ENCODE measurements at places on chromosomes 11 and 22. TPM values are rescaled to one million over a fixed set of nuclear protein-coding genes. Genes with fewer than 3 reads are reported as not detected.

GRCh38 chr11:118200901-118201680 is 23.7 kb downstream of the JAML start:
- no peak overlapping the region for H3K4me3 ChIP-seq
- no peak for DNase-seq
- no peaks in the 10 kb centered on the region for H3K4me1 ChIP-seq
- no peak overlapping the region for H3K27ac ChIP-seq

DNA sequence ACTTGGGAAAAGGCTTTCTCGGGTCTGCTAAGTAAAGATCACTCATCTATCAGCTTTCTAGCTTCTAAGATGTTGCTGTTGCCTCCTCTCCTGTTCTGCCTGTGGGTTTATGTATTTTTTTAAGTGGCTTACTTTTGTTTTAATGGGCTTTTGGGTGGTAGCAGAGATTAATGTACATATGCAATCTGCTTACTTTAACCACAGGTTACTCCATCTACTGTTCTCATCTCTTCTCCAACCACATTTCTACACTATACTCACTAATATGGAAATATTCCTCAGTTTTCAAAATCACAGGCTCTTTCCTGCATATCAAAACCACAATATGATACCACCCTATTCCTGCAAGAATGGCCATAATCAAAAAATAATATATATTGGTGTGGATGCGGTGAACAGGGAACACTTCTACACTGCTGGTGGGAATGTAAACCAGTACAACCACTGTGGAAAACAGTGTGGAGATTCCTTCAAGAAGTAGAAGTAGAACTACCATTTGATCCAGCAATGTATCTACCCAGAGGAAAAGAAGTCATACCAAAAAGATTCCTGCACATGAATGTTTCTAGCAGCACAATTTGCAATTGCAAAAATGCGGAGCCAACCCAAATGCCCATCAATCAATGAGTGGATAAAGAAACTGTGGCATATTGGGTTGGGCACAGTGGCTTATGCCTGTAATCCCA is 288.8 kb downstream of the SWAP70 start:
- DNase-seq = no peak
- no peak overlapping the region for H3K4me3 ChIP-seq
- H3K4me1 ChIP-seq = no peaks in the 10 kb centered on the region
- no peaks in the 10 kb centered on the region for H3K27me3 ChIP-seq
- H3K27ac ChIP-seq = no peak overlapping the region

GRCh38 chr11:75328426-75329277 is 22.8 kb downstream of the ARRB1 start:
- no peaks in the 10 kb centered on the region for H3K27me3 ChIP-seq
- no peak overlapping the region for H3K27ac ChIP-seq
- H3K4me3 ChIP-seq = no peak overlapping the region
- H3K4me1 ChIP-seq = no peaks in the 10 kb centered on the region
- H3K36me3 ChIP-seq = no peaks in the 10 kb centered on the region
- DNase-seq = peak; percentile 85

GRCh38 chr11:44923115-44923514 is 27.6 kb downstream of the TP53I11 start:
- H3K4me3 ChIP-seq = no peak overlapping the region
- no peaks in the 10 kb centered on the region for H3K4me1 ChIP-seq
- no peak overlapping the region for H3K27ac ChIP-seq
- H3K36me3 ChIP-seq = no peaks in the 10 kb centered on the region

GRCh38 chr22:45987136-45987861 is 10.3 kb upstream of the WNT7B start:
- no peaks in the 10 kb centered on the region for H3K27me3 ChIP-seq
- no peak for DNase-seq
- no peaks in the 10 kb centered on the region for H3K4me1 ChIP-seq
- H3K27ac ChIP-seq = no peak overlapping the region
- no peaks in the 10 kb centered on the region for H3K36me3 ChIP-seq

GRCh38 chr11:103228807-103229206 is 119.6 kb downstream of the DYNC2H1 start:
- no peaks in the 10 kb centered on the region for H3K27me3 ChIP-seq
- H3K27ac ChIP-seq = no peak overlapping the region
- H3K4me3 ChIP-seq = no peak overlapping the region
- no peak for DNase-seq
- H3K36me3 ChIP-seq = no peaks in the 10 kb centered on the region

- peaks cover 5% of the 10 kb centered on the region for H3K36me3 ChIP-seq
- peak overlapping the region; percentile 50 for H3K27ac ChIP-seq
- no peak for DNase-seq
- peak overlapping the region; percentile 80 for H3K4me3 ChIP-seq
- H3K4me1 ChIP-seq = no peaks in the 10 kb centered on the region
These were observed 451 bp downstream of the FHIP1B start for GRCh38 chr11:6233984-6234386.

- no peaks in the 10 kb centered on the region for H3K36me3 ChIP-seq
- no peaks in the 10 kb centered on the region for H3K27me3 ChIP-seq
- H3K4me3 ChIP-seq = no peak overlapping the region
- DNase-seq = no peak
- H3K4me1 ChIP-seq = no peaks in the 10 kb centered on the region
These were observed 1.4 kb downstream of the CCDC134 start for GRCh38 chr22:41801886-41802285.

DNA sequence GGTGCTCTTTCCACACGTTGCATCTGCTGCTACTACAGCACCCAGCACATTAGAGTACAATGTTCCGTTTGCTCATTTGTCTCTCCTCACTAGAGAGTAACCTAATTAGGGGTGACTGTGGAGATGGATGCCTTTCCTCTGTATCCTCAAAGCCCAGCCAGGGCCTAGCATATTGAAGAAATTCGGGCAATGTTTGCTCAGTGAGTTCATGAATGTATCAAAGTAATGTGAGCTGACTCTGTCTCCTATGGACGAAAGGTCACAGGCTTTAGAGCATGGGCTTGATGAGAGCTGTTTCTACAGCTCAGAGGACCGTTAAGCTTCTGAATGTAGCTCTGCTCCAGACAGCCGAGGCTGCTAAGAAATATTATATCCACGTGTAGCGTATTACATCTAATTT is 67.5 kb downstream of the C11orf58 start:
- H3K27ac ChIP-seq = no peak overlapping the region
- no peaks in the 10 kb centered on the region for H3K27me3 ChIP-seq
- no peak for DNase-seq
- no peak overlapping the region for H3K4me3 ChIP-seq

DNA sequence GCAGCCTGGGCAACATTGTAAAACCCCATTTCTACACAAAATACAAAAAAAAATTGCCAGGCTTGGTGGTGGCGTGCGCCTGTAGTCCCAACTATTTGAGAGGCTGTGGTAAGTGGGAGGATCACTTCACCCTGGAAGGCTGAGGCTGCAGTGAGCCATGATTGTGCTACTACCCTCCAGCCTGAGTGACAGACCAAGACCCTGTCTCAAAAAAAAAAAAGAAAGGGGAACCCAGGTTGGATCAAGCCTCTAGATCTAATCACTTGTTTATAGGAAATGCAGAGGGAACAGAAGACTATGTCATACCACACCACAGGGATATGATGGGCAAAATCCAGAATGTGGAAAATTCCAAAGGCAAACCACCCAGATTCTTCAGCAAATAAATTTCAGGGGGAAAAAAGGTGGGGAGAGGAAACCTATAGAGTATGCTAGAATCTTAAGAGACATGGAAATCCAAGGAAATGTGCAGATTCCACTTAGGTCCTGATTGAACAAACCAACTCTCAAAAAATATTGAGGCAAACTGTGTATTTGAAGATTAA is 16.5 kb upstream of the MALAT1 start:
- no peaks in the 10 kb centered on the region for H3K36me3 ChIP-seq
- no peaks in the 10 kb centered on the region for H3K27me3 ChIP-seq
- no peak overlapping the region for H3K4me3 ChIP-seq
- H3K27ac ChIP-seq = no peak overlapping the region
- H3K4me1 ChIP-seq = no peaks in the 10 kb centered on the region
- DNase-seq = peak; percentile 22

- H3K4me3 ChIP-seq = no peak overlapping the region
- H3K4me1 ChIP-seq = peaks cover 5% of the 10 kb centered on the region
- H3K27me3 ChIP-seq = no peaks in the 10 kb centered on the region
These were observed 55.8 kb upstream of the RRAS2 start for GRCh38 chr11:14414470-14415461.

The OMP gene
- total RNA-seq = not detected

DNA sequence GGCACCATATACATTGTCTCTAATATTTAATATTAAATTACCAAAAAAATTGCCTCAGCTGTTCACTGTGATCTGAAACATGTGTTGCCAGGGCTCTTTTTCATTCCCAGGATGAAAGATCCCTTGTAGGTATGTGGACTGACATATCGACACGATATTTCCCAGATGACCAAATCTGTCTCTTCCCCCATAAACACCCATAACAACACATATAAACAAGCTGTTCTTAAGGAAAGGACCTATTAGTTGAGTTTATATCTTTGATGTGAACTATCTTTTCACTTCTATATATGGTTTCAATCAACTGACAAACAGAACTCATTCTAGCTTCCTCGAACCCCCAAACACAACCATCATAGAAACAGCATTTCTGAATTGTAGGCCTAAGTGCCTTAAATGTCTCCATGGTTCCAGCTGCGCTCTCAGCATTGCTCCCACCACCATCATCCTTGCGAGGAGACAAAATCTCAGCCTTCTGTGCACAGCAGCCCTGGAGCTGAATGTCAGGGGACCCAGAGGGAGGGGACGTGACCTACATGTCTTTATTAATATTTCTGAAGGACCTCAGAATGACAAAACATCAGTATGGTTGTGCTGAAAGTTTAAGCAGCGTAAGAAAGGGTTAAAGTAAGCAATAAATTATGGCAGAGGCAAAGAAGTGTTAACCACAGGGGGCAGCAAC is 67.0 kb downstream of the ETS1 start:
- H3K36me3 ChIP-seq = no peaks in the 10 kb centered on the region
- peak overlapping the region; percentile 16 for H3K27ac ChIP-seq
- no peak for DNase-seq
- H3K4me1 ChIP-seq = peaks cover 2% of the 10 kb centered on the region
- H3K4me3 ChIP-seq = peak overlapping the region; percentile 82

GRCh38 chr11:97764605-97765004 is 1256.1 kb upstream of the CNTN5 start:
- H3K4me3 ChIP-seq = no peak overlapping the region
- H3K27me3 ChIP-seq = no peaks in the 10 kb centered on the region

DNA sequence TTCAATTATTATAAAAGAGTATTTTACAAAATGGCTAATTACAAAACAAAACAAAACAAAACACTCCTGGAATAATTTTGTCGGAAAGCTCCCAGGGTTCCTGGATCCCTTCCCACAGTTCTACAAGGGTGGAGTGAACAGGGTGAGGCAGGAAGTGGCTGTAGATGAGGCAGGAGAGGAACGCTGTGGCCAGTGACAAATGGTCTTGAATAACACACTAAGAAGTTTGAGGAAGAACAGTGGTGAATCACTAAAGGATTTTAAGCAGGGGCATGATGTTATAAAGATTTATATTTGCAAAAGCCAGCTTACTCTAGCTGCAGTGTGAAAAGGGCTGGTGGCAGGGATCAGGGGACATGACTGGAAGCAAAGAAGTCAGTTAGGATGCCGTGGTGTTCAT is 33.8 kb upstream of the APOA1 start:
- peaks cover 17% of the 10 kb centered on the region for H3K36me3 ChIP-seq
- H3K4me1 ChIP-seq = no peaks in the 10 kb centered on the region
- no peak for DNase-seq
- no peak overlapping the region for H3K27ac ChIP-seq
- no peak overlapping the region for H3K4me3 ChIP-seq

The OR51E2 gene
- 0.51 TPM for total RNA-seq

GRCh38 chr11:6319001-6319703 is 1.1 kb downstream of the CAVIN3 start:
- peak overlapping the region; percentile 68 for H3K4me3 ChIP-seq
- H3K27me3 ChIP-seq = no peaks in the 10 kb centered on the region
- peak; percentile 87 for DNase-seq
- peak overlapping the region; percentile 87 for H3K27ac ChIP-seq
- H3K36me3 ChIP-seq = no peaks in the 10 kb centered on the region

The ASCC2 gene
- 36.9 TPM for total RNA-seq

DNA sequence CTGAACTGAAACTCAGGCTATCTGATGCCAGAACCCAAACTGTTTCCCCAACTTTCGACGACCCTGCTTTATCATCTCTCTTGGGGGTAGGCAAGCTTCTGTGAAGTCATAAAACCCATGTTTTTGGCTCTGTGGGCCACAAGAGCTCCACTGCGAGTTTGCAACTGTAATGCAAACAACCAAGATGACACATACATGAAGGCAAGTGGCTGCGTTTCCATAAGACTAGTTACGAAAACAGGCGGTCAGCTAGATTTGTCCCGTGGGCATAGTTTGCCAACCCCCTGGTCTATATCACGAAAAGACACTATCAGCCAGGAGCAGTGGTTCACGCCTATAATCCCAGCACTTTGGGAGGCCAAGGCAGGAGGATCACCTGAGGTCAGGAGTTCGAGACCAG is 37.5 kb downstream of the TPST2 start:
- H3K27ac ChIP-seq = no peak overlapping the region
- no peaks in the 10 kb centered on the region for H3K4me1 ChIP-seq
- H3K4me3 ChIP-seq = no peak overlapping the region
- H3K36me3 ChIP-seq = no peaks in the 10 kb centered on the region
- DNase-seq = no peak
- no peaks in the 10 kb centered on the region for H3K27me3 ChIP-seq

DNA sequence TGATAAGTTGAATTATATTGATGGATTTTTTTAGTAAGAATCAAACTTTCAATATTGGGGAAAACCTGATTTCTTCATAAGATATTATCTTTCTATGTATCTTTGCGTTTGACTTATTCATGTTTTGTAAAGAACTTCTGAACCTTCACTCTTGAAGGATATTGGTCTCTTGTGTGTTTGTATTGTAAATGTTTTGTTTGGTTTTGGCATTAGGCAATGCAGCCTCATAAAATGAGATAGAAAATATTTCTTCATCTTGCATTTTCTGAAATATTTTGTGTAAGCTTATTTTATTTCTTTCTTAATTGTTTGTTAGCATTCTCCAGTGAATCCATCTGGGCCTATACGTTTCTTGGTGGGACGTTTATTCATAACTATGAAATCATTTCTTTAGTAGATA is 271.9 kb downstream of the RAB38 start:
- no peak overlapping the region for H3K27ac ChIP-seq
- H3K4me3 ChIP-seq = no peak overlapping the region
- no peak for DNase-seq
- no peaks in the 10 kb centered on the region for H3K4me1 ChIP-seq
- H3K27me3 ChIP-seq = no peaks in the 10 kb centered on the region

DNA sequence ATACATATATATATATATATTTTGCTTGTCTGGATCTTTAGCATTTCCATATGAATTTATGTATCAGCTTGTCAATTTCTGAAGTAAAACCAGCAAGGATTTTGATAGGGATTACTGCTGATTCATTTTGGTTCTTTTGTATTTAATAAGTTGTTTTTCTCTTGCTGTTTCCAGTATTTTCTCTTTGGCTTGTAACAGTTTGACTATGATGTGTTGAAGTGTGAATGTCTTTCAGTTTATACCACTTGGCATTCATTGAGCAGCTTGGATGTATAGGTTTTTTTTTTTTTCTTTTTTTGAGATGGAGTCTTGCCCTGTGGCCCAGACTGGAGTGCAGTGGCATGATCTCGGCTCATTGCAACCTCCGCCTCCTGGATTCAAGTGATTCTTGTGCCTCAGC is 12.4 kb downstream of the LDHAL6A start:
- H3K27me3 ChIP-seq = no peaks in the 10 kb centered on the region
- H3K4me3 ChIP-seq = no peak overlapping the region
- H3K27ac ChIP-seq = no peak overlapping the region
